ENCODE measurements at places on chromosomes 7 and 10.

GRCh38 chr7:28270536-28270935 lies 89.9 kb upstream of the JAZF1 start:
- no peak for DNase-seq

DNA sequence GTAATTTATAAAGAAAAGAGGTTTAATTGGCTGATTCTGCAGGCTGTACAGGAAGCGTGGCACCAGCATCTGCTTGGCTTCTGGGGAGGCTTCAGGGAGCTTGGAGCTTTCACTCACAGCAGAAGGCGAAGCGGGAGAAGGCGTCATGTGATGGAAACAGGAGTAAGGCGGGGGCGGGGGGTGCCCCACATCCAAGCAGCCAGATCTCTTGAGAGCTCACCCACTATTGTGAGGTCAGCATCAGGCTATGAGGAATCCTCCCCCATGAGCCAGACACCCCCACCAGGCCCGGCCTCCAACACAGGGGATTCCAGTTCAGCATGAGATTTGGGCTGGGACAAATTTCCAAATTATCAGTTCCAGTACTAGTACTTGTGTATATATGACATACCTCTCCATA lies 46.2 kb downstream of the WDR37 start:
- no peak for DNase-seq

- DNase-seq, result no peak
Observed at GRCh38 chr7:91299952-91300775, 35.9 kb downstream of the FZD1 start.

DNA sequence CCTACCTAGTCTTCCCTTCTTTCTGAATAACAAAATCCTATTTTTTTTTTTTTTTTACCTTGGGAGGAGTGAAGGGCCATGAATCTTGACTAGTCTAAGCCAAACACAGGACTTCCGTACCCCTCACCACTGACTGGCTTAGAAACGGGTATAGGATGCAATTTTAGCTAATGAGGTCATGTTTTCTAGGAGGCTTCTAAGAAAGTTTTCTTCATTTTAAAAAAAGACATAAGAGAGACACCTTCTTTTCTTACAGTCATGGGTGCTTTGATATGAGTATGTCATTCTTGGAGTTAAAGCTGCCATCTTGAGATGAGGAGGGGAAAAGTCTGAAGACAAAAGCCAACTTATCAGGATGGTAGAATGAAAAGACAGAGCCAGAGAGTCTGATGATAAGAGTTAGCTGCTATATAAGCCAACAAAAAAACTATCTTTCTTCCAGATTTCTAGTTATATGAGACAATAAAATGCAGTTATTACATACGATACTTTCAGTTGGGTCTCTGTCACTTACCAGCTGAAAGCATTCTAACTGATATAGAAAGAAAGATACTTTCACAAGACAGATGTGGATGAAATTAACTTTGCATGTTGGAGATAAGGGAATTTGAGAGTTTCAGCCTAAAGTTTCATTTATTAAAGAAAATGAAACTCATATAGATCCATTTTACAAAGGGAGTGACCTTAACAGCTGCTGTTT lies 34.0 kb downstream of the ZNF438 start:
- no peak for DNase-seq

DNA sequence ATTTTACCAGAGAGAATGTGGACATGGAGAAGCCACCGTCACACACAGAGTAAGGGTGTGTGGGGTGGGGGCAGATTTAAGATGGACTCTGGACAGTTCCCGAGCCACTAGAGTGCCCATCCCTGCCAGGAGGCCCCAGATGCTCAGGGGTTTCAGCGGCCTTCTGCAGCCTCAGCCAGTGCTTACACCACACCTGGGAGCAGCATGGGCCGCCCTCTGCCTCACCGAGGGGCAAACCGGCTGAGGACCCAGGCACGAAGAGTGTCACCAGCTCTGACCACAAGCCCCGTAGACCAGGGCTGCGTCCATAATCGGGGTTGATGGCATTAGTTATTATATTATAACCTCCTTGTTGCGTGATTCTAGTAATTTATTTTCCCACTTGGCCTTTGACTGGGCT lies 6.7 kb upstream of the MNX1 start:
- DNase-seq, result no peak

All from T follicular helper cell (primary cell).